Activated effector memory CD4-positive, alpha-beta T cell treated with anti-CD3 and anti-CD28 coated beads, Interleukin-2, amount 50 U/mL, for 16 hours (primary cell): ENCODE measurements at places on chromosomes 7 and 10.
A peak's percentile ranks its signal among the peaks of the same experiment; 100 is the strongest.

DNA sequence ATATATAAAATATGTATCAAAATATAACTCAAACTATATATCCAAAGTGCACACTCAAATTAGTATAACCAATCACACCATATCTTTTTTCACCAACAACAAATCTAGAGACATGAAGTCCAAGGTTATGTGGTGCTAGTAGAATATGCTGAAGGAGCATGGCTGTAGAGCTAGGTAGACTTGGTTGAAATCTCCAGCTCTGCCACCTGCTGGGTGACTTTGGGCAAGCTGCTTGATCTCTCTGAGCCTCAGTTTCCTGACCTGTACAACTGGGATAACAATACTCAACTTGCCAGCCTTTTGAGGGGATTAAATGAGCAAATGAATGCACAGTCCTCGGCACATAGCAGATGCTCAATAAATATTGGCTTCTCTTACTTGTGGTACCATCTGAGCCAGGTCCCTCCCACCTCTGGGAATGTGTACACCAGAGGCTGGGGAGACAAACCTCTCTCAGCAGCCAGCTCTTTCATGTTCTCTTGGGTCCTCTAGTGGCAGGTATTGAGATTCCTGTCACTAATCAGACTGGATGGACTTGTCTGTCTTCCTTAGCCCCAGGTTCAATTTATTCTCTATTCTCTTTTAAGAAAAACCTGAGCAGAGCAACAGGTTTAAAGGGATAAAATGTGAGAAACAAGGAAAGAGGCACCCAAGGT is 94.3 kb upstream of the PDE1C start:
- DNase-seq = no peak

- DNase-seq = no peak
These were observed 135.6 kb downstream of the TCERG1L start for GRCh38 chr10:131175891-131176290.

DNA sequence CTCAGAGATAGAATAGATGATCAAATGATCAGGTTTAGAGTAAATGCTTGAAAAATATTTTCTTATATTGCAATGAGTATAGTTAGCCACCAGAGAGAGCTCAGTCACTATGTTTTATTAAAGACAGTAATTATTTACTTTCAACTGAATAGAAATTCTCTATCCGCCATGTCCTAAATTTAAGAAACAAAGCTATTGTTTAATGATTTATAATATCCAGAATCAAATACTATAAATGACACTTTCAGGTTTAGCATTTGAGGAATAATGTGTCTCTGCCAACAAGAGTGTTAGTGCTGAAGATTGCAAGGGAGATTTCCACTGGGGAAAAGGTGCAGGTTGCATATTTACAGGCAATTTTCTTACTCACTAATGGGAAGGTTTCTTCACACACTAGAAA is 184.7 kb downstream of the DGKB start:
- DNase-seq = no peak

GRCh38 chr7:126658684-126659083 is 594.1 kb downstream of the GRM8 start:
- no peak for DNase-seq

DNA sequence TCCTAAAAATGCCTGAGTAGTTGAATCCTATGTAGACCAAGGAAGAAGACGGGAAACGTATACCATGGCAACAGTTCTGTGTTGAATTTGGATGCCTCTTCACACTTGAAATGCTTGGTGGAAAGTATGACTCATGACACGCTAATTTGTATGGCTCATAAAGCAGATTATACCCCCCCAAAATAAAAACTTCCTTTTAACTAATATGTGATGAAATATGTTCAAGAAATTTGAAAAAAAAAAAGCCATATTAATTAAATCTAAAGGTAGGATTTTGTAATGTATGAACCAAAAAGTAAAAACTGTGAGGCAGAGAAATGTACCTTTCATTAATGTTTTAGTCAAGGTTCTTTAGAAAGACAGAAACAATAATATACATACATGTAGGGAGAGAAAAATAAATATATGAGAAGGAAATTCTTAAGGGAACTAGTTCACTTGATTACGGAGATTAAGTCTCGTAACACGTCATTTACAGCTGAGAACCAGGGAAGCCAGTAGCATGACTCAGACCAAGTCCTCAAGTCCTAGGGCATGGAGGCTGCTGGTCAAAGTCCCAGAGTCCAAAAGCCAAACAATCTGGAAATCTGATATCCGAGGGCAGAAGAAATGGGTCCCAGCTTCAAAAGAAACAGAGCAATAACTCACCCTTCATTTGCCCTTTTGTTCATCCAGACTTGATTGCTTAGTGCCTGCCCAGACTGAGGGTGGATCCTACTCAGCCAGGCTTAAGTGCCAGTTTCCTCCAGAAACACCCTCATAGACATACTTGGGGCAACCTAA is 485.1 kb downstream of the SEMA3D start:
- DNase-seq = no peak

GRCh38 chr7:33059635-33060034 is 2.9 kb downstream of the NT5C3A start:
- no peak for DNase-seq

GRCh38 chr10:12541446-12542067 is 192.2 kb downstream of the CAMK1D start:
- no peak for DNase-seq

DNA sequence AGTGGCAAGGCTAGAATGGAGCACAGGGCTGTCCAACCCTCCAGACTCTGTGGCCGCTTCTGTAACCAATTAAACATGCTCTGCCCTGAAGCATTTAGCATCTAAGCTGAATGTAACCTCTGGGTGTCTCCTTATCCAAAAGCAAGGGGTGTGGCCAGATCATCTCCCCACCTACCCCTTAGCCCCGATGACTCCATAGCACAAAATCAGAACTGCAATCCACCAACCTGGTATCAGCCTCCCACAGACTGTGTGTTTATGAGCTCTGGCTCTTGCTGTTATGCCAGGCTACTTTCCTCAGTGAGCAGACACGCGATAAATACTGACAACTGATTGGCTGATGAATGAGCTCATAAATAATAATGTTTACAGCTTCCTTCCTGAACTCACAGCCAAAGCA is 3.2 kb downstream of the FRMD4A start:
- no peak for DNase-seq

- DNase-seq = no peak
These were observed 310.6 kb downstream of the ACTR3B start for GRCh38 chr7:153070141-153070540.

DNA sequence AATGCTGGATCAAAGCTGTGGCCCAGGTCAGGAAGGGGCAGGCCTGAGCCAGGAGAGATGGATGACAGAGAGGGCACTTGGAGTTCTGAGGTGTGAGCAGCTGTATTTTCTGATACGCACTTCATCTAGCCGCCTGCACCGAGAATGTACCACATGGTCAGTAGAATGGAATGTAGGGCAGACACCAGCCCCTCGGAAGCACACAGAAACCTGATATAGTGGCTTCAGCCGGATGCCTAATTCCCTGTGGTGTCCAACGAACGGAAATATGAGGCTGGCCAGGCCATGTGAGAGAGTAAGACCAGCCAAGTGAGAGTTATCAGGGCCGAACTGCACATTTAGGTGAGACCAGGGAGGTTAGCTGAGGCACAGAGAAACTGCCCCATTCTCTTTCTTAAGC is 46.7 kb upstream of the PLCE1 start:
- DNase-seq = no peak

GRCh38 chr7:138350701-138351357 is 109.2 kb upstream of the TRIM24 start:
- no peak for DNase-seq

- no peak for DNase-seq
These were observed 23.6 kb upstream of the CREB3L2 start for GRCh38 chr7:138025215-138026186.

GRCh38 chr7:138001529-138002095 is at the start of gene CREB3L2:
TSS of gene CREB3L2 (minus strand) at chr7:138002086. CDS start at chr7:138001705, 381 bp downstream.
- DNase-seq = peak; percentile 89

GRCh38 chr10:16942381-16943078 is 125.3 kb upstream of the RSU1 start:
- DNase-seq = no peak

DNA sequence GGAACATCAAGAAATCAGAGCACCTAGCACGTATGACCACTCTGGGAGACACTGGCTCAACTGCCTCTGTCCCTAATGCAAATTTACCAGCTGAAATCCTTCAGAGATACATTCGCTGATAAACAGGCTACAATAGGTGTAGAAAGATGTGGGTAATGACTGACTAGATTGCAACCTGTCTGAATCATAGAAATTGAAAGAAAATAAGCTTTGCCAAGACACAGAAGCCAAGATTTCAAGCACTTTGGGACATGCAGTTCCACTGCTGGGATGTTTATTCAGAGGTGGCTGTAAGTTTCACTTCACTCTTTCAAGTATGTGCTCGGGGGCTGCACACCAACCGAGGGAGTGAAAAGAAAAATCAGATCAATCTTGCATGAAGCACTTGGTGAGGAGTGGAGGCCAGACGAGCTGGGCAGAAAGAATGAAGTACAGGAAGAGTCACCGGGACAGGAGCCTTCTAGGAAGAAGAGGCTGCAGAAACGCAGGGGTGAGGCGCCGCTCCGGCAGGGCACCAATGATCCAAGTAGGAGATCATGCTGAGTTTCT is 276.7 kb downstream of the PARD3 start:
- DNase-seq = no peak

- DNase-seq = no peak
These were observed 164.9 kb downstream of the CPED1 start for GRCh38 chr7:121153411-121153810.

DNA sequence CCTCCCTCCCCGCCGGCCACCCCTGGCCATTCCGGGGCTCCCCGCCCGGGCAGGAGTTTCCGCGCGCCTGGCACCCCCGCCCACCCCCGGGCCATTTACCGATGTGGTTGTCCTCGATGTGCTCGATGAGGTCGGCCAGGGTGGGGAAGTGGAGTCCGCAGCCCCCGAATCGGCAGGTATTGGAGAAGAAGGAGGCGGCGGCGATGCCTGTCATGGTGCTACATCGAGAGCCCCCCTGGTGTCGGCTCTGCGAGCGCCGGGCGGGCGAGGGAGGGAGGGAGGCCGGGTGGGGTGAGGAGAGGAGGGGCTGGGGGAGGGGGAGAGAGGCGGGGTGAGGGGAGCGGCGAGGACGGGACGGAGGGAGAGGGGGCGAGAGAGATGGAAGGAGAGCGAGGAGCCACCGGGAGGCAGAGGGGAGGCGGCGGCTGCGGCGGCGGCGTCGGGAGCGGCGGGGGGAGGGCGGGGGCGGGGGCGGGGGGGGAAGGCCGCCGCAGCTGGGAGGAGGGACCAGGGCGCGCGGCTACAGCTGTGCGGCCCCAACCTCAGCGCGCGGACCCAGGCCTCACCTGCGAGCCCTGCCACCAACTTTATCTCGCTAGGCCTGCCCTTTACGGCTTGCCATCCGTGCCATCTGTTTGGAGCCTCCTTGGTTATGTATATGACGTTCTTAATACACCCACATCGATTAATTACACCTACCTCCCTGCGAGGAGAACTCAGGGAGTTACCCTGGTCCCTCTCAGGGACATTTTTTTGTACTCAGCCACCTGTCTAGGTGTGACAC is at the start of gene JAZF1:
Gene JAZF1, minus strand, starts transcription at position 432 of the 784 bp plus-strand sequence.
- peak; percentile 85 for DNase-seq

- DNase-seq = no peak
These were observed 751.9 kb upstream of the POT1 start for GRCh38 chr7:125681508-125681907.

DNA sequence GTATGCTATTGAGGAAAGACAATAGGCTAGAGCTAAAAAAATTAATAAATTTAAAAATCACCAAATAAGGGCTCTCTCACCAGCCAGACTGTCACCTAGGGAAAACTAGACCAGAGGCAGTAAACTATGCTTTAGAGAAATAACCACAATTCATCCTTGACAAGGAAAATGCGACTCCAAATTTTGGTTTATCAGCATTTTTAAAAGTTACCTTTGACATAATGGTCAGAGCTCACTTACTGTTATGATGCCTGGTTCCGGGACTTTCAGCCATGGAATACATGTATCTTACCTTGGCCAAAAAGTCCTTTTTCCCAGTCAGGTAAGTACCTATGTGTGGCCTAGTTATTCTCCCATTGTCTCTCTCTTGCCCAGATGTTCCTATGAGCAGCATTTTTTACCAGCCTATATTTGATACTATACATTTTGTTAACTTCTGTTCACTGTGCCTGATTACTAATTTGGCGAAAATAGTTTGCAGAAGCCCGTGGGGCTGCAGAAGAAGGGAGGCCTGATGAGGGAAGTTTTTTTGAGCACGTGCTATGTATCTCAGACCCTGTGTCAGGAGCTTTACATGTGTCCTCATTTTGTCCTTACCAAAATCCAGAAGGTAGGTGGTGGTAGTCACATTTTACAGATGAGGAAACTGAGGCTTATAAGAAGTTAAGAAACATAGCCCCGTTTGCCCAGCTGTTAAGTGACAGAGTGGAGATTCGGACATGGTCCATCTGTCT is 149.7 kb downstream of the CELF2 start:
- no peak for DNase-seq

- DNase-seq = no peak
These were observed 186.1 kb downstream of the BMPER start for GRCh38 chr7:34091321-34091917.

DNA sequence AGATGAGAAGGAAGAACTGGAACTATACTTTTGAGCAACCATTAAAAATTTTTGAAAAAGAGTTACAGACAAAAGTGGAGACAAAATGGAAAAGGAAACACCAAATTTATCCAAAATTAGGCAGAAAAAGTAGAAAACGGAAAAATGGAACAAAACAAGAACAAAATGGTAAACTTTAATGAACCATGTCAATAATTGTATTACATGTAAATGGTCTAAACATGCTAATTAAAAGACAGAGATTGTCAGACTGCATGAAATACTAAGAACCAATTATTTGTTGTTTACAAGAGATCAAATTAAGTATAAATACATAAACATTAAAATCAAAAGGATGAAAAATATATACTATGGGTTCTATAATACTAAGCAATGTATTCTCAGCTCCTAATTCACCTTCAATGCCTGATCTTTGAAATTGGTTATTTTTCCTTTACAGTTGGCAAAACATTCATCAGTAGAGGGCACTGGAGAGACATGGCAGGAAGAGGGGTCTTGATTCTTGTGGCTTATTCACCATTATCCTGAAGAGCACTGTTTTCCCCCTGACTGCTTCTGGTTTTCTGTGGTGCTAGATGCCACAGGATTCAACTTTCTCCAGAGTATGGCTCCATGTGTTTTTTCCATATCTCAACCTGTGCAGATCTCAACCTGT is 124.9 kb downstream of the ELFN1 start:
- DNase-seq = no peak

GRCh38 chr7:141291541-141291940 is 217.7 kb downstream of the TMEM178B start:
- DNase-seq = no peak

DNA sequence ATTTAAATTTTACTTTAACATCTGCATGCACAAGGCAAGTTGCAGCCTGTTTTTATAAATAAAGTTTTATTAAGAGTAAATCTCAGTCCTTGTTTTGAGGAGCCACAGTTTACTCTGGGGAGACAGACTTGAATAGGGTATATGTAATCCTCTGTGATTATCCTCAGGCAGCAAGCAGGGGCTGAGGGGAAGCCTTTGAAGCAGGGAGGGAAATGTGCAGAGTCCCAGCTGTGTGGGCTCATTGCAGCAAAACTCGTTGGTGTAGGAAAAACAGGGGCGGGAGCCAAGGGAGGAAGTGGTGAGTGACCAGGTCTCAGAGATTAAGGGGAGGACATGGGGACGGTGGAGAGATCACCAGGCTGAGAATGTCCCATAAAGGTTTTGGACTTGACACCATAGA is 34.3 kb upstream of the SMC3 start:
- no peak for DNase-seq
